ENCODE measurements at places on chromosomes 2 and 18.
A peak's percentile ranks its signal among the peaks of the same experiment; 100 is the strongest.

DNA sequence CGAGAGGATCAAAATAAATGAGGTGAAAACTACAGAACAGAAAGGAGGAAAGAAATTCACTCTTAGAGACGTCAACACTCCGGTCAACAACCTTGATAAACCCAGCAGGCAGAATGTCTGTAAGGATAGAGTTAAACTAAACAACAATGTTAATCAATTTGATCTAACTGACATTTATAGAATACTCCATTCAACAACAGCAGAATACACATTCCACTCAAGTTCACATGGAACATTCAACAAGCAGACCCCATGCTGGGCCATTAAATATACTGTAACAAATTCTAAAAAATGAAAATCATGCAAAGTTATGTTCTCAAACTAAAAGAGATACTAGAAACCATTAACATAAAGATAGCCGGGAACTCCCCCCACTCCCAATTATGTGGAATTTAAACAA, 41.8 kb downstream of the FAM210A start:
- DNase-seq = no peak

DNA sequence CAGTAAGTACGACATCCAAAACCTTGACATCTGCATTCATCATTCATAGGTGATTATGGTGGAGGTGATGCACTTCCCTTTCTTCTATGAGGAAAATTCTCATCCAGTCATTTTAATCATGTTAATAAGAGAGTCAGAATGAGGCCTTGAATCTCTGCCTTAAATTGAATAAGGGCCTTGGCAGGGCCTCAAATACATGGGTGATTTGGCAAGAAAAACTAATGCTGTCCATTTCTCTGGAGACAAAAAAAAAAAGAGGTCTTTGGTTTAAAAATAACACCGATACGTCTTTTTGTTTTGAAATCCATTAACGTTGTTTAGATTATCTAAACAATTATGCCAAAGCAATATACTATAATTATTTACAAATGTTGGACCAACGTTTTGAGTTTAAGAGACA, 8.1 kb downstream of the COLEC12 start:
- no peak for DNase-seq

DNA sequence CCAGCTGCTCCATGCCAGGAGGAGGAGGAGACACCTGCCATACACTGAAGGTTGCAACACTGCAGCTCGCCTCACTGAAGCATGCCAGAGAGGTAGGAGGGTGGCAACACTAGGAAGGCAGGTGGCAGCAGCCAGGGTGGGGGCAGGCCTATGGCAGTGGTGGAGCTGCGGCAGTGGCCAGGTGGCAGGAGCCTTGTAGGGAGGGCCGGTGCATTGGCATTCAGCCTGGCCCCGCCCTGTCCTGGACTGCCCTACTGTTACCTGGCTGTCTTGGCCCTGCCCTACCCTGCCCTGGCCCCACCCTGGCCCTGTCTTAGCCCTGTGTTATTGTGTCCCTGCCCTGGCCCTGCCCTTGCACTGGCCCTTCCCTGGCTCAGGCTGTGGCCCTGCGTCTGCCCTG, 7.4 kb upstream of the ANKRD62 start:
- DNase-seq = no peak

DNA sequence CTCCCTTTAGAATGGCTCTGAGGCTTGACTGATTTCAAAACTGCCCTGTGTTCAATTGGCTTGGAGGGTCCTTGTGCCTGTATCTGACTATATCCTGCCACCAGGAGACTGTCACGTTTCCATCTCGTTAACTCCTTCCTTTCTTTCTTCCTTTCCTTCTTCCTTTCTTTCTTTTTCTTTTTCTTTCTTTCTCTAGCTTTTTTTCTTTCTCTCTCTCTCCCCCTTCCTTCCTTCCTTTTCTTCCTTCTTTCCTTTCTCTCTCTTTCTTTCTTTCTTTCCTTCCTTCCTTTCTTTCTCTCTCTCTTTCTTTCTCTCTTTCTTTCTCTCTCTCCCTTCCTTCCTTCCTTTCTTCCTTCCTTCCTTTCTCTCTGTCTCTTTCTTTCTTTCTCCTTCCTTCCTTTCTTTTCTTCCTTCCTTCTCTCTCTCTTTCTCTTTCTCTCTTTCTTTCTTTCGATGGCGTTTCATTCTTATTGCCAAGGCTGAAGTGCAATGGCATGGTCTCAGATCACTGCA, 38.1 kb upstream of the EML6 start:
- no peak for DNase-seq

DNA sequence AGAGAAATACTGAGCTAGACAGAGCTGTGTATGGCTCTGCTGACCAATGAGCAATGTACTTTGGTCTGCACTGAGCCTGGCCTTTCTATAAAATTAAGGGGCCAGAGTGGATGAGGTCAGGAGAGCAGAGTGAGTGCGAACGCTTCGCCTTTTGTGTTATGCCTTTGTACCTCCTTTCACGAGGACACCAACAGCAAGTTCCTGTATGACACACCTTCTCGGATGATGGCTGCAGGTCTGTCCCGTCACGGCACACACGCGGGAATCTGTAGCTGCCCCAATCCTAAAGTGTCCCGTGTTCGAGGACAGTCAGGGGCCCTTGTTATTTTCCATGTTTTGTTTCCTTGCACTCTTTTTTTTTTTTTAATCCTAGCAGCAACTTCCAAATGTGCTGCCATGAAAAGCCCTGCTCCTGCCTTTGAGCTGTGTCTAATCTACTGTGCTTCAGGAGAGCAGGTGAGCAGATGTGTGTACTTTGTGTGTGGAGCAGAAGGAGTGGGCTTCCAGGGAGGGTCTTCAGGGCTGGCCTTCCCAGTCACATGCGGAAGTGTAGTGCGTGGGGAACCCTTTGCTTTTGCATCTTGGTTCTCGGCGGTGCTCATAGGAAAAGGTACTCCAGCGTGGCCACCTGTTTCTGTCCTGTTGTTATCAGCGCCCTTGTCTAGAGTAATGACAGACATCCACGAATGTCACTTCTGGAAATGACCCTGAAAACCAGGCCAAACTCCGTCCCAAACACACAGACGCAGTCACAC, 213.2 kb downstream of the NDUFA10 start:
- no peak for DNase-seq

DNA sequence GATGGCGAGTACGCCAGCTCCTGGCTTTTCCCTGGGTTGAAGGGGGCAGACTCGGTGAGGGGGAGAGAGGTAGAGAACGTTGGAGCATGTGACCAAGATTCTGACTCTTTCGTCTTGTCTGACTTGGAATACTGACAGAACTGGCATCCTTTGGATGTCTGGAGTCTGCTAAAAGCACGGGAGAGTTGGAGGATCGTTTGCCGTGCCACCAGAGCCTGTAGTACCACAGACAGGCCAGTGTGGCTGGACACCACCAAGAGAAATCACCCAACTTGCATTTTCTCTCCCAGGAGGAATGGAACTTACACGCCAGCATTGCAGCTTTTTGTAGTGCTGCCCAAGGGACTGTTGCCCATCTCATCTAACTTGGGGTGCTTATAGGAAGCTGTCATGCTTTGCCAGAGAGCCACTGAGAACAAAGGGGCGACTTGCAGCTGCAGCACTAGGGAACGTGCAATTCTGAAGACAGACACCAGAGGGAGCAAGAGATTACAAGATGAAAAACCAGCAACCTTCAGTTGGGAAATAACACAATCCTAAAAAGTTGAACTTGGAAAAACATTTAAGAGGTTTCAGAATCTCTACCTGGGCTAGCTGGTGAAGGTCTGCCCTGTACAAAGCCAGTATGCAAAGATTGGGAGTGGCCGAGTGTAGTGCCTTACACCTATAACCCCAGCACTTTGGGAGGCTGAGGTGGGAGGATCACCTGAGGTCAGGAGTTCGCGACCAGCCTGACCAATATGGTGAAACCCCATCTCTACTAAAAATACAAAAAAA, 24.1 kb downstream of the PSMG2 start:
- DNase-seq = peak; percentile 43

GRCh38 chr2:180519276-180519675, 461.1 kb upstream of the UBE2E3 start:
- DNase-seq = no peak

- no peak for DNase-seq
Observed at GRCh38 chr18:10040287-10041011, 126.6 kb downstream of the VAPA start.

DNA sequence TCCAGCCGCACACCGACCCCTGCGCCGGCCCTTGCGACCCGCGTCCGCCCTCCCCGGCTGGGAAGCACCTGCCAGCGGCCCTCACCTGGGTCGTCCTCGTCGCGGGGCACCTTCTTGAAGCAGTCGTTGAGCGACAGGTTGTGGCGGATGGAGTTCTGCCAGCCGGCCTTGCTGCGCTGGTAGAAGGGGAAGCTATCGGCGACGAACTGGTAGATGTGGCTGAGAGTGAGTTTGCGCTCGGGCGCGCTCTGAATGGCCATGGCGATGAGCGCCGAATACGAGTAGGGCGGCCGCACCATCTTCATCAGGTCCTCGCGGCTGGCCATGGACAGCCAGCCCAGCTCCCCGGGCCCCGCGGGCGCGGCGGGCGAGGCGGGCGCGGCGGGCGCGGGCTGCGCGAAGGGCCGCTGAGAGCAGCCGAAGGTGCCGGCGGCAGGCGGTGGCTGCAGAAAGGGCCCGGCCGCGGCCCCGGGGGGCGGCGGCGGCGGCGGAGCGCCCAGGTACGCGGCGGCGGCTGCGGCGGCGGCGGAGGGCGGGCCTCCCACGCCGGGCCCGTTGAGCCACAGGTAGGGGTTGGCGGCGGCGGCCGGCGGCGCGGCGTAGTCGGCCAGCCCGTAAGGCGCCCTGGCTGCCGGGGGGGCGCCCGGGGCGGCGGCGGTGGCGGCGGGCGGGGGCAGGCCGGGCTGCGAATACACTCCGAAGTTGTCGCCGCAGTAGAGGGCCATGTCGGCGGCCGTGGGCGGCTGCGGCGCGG, 505 bp downstream of the FOXI3 start:
- peak; percentile 28 for DNase-seq

- DNase-seq = no peak
Observed at GRCh38 chr2:188285774-188286173, 5.9 kb upstream of the GULP1 start.

DNA sequence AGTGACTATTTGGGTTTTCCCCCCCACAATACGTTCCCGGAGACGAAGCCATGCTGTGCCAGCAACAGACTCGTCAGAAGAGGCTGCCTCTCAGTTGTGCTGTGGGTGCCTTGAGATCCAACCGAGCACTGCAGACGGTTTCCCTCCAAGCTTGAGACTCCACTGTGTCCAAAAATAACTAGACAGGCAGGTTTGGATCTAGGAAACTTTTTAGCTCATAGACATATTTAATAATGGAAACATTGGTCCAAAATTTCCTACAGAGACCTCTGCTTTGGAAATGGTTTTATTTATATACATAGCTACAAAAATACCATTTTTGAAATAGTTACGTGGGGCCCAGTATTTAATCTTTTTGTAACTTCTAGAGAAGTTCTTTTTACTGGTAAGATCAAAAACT, 63.1 kb upstream of the SPATS2L start:
- DNase-seq = no peak

DNA sequence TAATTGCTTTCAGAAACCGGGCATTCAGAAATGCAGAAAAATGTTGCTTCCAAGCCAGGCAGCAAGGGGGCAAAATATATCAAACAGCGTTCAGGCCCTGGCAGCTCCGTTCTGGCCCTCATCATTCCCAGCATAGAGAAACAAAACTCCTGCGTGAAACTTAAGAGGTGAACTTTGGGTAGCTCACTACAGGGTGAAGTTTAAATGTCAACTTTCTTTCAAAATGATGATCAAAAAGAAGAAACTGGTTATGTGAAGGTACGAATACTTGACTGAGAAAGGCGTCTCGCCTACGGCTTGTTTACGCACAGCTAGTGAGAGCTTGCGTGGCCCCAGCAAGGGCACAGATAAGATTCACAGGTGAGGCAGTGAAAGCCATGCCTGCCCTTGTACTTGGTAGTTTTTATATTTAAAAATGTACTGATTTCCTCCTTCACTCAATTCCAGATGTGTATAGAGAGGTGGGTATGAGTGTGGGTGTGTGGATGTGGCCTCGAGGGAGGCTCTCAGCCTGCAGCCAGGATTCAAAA, 127.5 kb downstream of the NFATC1 start:
- peak; percentile 87 for DNase-seq

GRCh38 chr18:36496022-36496421, 198.5 kb downstream of the FHOD3 start:
- DNase-seq = peak; percentile 15

DNA sequence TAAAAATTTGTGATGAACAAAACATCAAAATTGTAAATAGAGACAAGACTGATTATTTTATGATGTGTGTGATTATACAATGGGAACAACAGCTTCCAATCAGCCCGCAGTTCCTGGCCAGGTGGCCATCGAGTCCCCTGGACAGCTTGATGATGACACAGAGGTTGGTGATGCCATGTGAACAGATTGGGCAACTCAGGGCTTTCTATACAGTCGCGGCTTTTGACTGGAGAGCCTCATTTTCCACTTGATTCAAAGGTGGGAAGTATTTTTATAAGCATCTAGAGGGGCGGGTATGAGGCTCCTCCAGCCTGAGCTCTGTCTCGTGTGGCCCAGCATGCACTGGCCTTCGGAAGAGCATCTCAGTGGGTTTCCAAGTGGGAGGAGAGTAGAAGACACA, 14.9 kb upstream of the HPCAL1 start:
- DNase-seq = no peak

DNA sequence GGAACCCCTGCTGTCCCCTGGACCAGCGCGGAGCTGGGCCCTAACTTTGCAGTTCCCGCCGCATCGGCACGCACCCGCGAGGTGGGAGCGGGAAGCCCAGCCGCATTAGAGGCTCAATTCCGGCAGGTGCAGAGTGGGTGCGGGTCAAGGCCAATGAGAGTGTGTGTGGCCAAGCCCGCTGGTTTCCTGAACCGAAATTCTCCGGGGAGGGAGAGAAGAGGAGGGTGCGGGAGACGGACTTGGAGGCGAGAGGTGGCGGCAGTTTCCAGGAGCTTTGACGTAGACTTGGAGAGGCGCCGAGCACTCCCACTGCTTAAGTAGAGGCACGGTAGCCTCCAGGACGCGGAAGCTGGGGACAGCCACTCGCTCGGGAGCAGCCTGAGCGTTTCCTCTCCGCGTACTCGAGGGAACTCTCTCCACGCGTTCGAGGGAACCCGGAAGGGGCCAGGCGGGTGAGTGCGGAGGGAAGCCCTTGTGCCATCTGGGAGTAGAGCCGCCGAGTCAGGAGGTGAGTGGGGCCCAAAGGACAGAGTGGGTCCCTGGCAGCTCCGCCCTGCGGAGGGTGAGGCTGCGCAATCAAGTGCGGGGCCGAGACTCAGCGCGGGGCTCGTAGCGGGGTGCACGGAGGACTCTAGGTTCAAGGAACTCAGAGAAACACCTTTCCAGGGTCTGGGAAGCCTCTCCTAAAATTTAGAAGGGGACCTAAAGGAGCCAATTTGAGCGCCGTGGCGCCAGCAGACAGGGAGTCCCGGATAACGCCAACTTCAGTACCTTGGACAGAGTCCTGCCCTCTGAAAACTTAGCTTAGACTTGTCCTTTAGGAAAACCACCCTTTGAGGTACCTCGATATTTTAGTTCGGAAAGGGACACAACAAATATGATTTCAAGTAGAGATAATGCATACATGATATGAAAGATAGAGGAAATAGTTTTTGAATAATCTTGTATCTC, at the start of gene FAM237A:
Gene FAM237A, plus strand, starts transcription at position 413 of the 951 bp plus-strand sequence. CDS start 1,750 bp downstream, outside the sequence.
- DNase-seq = peak; percentile 29

GRCh38 chr2:45705233-45705632, 53.8 kb downstream of the PRKCE start:
- DNase-seq = no peak

Data from activated CD4-positive, alpha-beta memory T cell treated with anti-CD3 and anti-CD28 coated beads for 36 hours (primary cell).